ENCODE measurements at places on chromosomes 1 and 21.
A peak's percentile ranks its signal among the peaks of the same experiment; 100 is the strongest.

DNA sequence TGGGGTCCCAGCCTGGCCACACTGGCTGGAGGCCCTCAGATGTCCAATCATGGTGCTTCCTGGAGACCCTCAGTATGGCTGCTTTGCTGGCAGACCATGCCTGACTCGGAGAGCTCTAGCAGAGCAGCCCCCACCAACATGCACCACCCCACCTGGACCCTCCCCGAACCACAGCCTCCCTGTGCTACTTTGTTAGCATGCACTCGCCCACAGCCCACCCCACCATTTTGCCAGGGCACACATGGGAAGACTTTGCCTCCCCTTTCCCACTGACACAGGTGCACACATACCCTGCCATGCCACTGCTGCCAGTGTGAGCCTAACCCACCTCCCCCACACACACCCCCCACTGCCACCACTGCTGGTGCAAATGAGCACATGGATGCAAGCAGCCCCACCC lies 497.5 kb upstream of the PBX1 start:
- peak; percentile 43 for DNase-seq

DNA sequence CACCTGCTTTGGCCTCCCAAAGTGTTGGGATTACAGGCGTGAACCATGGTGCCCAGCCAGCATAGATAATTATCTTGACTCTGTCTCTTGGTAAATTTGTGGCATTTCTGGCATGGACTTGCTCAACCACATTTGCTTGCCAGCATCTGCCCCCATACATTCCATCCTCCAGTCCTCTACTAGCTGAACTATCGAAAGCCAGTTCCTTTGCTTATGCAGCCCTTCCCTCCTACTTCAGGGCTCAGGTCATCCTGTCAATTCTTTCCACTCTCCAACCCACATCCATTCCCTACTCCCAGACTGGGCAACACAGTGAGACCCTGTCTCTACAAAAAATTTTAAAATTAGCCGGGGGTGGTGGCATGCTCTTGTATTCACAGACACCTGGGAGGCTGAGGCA lies 13.0 kb upstream of the UQCRHL start:
- DNase-seq: peak; percentile 1

GRCh38 chr1:182404781-182405180 lies 4.3 kb upstream of the TEDDM1 start:
- no peak for DNase-seq

GRCh38 chr1:201164645-201165044 lies 10.4 kb upstream of the TMEM9 start:
- no peak for DNase-seq

GRCh38 chr1:65066419-65066765 lies 81.6 kb upstream of the AK4 start:
- no peak for DNase-seq

DNA sequence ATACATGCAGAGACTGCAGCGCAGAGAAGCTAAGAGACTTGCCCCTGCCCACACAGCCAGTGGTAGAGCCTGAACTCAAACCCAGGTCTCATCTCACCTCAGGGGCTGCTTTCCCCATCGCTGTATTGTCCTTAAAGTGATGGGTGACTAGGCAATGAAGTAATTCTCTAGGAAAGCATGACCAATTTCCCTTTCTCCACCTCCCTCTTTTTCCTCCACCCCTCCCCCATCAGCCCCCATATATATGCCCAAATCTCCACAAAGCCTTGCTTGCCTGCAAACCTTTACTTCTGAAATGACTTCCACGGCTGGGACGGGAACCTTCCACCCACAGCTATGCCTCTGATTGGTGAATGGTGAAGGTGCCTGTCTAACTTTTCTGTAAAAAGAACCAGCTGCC lies at the start of gene IL24:
IL24 (plus strand) TSS at position 269 of the 400 bp plus-strand sequence. CDS start 390 bp downstream, outside the sequence.
- DNase-seq: no peak

- DNase-seq: no peak
These were observed 374 bp downstream of the MAB21L3 start for GRCh38 chr1:116111524-116112021.

DNA sequence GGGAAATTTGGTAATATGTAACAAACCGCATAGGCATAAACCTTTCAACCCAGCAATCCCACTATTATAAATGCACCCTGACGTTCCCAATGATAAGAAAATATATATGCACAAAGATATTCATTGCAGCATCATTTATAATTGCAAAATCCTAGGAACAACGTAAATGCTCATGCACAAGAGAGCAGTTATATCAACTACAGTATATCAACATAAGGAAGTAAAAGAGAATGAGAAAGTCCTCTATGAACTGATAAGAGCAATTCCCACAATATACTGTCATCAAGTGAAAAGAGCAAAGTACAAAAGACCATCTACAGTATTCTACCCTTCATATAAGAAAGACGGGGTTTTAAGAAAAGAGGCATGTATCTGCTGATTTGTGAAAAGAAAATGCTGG lies 229.9 kb downstream of the SLC45A1 start:
- no peak for DNase-seq

GRCh38 chr1:115493834-115494233 lies 147.9 kb upstream of the VANGL1 start:
- no peak for DNase-seq

- DNase-seq: no peak
These were observed 260.9 kb downstream of the SRGAP2C start for GRCh38 chr1:121445679-121446078.

DNA sequence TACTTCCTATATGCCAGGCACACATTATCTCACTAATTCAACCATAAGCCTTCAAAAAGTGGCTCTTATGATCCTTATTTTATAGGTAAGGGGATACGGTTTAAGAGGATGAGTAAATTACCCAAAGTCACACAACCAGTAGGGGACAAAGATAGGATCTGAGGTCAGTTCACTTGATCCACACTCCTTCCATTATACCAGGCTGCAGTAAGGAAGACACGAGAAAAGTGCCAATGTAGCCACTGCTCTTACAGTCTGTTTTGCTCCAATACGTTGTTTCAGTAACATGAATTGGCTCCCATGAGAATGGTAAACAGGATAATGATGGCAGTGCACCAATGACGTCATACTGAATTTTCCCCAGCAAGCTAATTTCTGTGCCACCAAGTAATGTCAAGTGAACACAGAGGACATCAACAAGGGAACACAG lies 15.4 kb upstream of the GUCA2A start:
- DNase-seq: no peak

DNA sequence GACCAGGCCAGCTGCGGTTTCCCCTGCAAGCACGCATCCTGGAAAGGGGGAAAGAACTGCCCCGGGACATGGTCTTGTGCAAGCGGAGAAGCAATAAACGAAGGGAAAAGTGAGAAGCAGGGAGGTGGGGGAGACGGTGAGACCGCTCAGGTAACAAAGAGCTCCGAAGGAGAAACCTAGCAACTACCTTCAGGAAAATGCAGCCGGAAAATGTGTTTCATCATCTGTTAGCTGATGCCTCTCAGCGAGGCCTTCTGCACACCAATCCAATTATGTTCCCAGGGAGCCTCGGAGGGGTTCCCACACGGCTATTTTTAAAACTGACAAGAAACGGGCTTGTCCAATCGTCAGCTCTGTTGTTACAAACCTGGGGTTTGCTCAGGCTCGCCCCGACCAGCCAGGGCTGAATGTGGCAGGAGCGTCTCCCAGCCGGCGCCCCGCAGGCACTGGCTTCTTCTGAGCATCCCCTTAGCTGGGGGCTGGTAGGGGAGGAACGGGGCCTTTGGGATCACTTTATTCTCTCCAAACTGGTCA lies 3.4 kb downstream of the RIPK4 start:
- DNase-seq: no peak

- no peak for DNase-seq
These were observed 20.7 kb downstream of the SH3BP5L start for GRCh38 chr1:248804771-248805681.

GRCh38 chr1:119531606-119532323 lies 24.8 kb downstream of the HSD3B1 start:
- DNase-seq: no peak

DNA sequence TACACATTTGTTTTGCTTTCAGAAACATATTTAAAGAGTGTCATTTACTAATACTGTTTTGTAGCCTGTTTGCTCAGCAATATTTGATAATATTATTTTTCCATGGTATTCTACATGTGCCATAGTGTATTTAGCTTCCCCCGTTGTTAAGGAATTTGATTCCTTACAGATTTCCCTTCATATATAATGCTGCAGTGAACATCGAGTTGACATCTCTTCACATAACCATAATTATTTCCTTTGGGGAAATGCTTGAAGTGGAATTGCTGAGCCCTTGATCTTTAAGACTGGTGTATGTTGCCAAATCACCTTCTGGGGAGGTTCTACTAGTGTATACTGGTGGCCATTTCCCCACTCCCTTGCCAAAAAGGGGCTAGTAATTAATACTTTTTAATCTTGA lies 42.6 kb downstream of the FAM163A start:
- no peak for DNase-seq

GRCh38 chr1:233647073-233647472 lies 33.2 kb downstream of the KCNK1 start:
- no peak for DNase-seq

GRCh38 chr1:241235256-241235897 lies 121.6 kb downstream of the RGS7 start:
- DNase-seq: no peak

GRCh38 chr1:52063192-52063591 lies 7.1 kb downstream of the BTF3L4 start:
- no peak for DNase-seq

- DNase-seq: no peak
These were observed 63.4 kb upstream of the RAB3GAP2 start for GRCh38 chr1:220335668-220336067.

DNA sequence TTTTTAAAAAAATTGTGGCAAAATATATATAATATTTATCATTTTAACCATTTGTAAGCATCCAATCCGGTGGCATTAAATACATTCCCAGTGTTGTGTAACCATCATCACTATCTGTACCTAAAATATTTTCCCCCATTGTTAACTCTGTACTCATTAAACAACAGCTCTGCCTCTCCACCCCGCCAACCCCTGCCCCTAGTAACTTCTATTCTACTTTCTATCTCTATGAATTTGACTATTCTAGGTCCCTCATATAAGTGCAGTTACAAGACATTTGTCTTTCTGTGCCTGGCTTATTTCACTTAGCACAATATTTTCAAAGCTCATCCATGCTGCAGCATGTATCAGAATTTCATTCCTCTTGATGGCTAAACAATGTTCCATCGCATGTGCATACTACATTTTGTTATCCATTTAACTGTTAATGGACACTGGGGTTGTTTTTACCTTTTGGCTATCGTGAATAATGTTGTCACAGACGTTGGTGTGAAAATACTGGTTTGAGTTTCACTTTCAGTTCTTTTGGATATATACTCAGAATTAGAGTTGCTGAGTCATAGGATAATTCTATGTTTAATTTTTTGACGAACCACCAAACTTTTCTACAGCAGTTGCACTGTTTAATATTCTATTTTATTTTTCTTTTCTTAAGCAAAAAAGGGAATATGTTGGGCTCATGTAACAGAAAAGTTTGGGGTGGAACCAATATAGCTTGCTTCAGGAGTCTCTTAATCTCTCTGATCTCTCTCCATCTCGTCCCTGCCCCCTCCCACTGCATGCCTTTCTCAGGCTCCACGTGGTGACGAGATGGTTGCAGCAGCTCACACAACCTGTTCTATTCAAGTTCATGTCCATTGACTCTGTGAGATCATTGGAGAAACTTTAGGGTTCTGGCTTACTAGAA lies 25.2 kb upstream of the RCAN1 start:
- no peak for DNase-seq

DNA sequence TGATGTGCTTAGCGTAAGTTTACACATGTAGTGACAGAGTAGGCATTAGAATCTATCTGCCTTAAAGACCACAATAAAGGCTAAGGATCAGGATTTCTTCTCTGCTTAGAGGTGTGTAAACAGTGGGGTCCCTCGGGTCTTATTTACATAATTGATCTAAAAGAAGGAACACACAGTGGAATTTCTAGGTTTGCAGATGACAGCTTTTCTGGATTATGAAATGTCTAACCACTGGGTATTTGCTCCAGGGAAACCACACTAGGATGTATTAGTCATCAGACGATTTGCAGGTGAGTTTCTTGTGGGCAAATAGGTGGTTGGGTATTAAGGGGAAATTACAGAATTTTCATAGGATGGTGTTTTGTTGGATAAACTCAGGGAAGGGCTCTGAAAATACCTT lies 5.8 kb downstream of the LRRC8D start:
- no peak for DNase-seq

GRCh38 chr1:63917571-63918417 lies 144.0 kb downstream of the ROR1 start:
- DNase-seq: no peak

DNA sequence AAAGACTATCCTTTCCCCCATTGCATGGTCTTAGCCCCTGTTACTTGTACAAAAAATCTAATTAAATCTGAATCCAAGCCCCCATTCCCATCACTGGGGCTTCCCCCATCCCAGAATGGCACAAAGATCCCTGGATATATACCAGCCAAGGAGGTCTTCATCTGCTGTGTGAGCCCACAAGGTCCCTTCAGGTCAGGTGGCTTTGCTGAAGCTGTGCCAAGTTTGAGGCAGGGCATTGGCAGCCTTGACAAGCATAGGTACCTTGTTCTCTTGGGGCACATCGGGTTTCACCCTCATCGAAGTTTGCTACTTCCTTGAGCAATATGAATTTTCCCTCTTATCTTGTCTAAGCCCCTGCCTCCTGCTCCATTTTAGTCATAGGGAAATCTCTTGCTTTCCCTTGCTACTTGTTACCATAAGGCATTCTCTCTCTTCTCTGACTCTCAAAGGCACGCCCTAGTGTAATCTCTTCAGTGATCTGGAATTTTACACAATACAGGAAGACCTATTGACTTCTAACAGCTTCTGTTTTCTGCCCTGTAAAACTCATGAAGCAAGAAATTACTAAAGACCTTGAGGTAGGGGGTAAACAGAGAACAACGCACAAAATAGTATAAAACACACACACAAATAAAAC lies 71.4 kb upstream of the COG2 start:
- DNase-seq: no peak

DNA sequence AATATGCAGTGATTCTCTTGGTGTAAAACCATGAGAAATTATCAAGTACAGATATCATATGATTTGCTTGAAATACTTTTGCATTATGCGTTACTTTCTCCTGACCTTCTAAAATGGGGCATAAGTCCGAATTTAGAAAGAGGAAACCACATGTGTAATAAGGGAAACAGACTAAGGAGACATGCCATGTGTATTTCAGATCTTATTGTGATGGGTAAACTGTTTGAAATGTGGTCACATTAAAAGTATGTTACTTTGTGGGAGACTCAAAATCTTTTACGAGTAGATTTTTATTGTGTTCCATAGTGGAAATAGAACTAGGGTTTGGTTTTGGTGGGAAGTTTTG lies 173.0 kb downstream of the NFIA start:
- DNase-seq: no peak

DNA sequence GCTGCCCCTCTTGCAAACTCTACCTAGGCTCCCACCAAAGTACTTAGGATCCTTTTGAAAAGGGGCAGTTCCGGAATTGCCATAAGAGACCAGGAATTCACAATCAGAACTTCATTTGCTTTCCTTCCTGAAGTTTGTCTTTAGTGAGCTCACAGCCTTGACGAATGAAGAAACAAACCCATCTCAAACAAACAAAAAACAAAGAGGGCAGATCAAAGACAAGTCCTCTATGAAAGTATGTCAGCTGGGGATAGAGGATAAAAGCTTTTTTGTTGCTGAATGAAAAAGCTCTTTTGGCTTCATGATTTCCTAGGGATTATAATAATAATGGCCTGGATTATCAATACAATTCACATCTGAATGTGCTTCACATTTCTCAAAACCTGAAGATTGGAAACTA lies 357.9 kb upstream of the DUSP10 start:
- DNase-seq: no peak
